ENCODE measurements at places on chromosomes 13 and 19.
A peak's percentile ranks its signal among the peaks of the same experiment; 100 is the strongest.

GRCh38 chr13:22198001-22198400 lies 527.1 kb downstream of the FGF9 start:
- DNase-seq: no peak

- no peak for DNase-seq
Measured at GRCh38 chr13:64819081-64819480, 2411.1 kb downstream of the PCDH9 start.

- no peak for DNase-seq
Measured at GRCh38 chr19:2276429-2276986, 5.5 kb downstream of the PEAK3 start.

DNA sequence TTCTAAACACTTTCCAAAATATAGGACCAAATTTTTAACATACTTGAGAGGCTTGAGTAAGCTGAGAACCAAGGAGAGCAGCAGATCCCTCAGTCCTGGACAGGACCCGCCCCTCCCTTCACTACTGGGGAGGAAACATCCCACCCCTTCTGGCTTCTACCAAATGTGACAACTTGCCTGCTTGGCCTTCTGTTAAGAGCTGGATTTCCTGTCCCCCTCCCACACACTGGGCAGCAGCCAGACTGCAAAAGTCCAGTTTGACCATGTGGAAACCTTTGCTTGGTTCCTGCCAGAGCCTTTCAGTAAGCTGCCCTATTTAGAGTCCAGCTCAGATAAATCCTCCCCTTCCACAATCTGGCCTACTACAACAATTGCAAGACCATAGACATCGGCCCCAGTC lies 84.3 kb downstream of the FGF14 start:
- DNase-seq: no peak

DNA sequence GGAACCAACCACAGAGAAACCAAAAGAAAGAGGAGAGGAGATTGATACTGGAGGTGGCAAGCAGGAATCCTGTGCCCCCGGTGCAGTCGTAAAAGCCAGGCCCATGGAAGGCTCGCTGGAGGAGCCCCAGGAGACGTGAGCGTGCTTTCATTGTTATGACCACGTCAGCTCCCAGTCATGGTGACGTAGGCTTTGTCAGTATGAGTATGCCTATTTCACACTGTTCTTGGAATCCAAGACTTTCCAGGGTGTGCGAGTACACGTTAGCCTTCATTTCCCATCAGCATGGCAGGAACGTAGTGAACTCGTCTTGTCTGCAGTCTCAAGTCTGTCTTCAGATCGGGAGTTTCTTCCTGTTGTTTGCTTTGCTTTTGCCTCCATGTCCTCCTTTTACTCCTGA lies 15.4 kb upstream of the CHAMP1 start:
- DNase-seq: no peak

- no peak for DNase-seq
Measured at GRCh38 chr13:34523406-34523805, 418.7 kb upstream of the NBEA start.

DNA sequence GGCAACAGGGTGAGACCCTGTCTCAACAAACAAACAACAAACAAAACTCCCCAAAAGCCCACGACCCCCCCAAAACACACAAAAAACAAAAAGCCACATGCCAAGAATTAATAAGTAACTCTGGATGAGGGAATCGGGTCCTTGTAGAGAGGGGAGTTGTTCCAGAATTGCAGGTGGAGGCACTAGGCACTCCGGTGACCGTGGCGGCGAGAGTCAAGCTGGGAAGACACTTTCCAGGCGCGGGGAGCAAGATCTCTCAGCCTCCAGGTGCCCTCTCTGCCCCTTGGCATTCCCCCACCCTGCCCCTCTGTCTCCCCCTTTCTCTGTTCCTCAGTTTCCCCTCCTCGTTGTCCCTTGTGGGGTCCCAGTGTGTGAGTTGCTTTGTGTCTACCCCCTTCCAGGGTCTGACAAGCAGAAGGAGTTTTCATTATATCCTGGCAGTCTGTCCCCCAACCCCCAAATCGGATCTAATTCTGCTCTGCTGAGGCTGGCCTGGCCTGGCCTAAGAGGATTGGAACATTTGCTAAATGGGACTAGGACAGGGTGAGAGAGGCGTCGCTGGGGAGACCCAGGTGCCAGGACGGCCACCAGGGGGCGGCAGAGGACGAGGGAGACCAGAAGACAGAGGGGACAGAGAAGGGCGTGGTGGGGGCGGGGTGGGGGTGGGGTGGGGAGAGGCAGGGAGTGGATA lies 8.3 kb upstream of the CRX start:
- DNase-seq: peak; percentile 89

DNA sequence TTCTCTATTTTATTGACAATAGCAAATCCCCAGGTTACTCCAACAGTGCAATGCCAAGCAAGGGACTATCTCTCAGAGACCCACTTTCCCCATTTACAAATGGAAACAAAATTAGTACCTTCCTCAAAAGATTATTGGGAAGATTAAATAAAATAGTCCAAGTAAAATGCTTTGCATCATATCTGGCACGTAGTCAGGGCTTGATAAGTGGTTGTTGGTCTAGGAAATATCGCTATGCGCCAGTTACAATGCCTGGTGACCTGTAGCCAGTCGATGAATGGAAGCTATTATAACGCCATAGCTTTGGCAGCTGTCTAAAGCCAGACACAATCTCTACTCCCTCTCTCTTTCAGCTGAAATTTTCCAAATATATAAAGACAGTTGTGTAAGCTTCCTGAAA lies 220.3 kb downstream of the RAP2A start:
- no peak for DNase-seq

DNA sequence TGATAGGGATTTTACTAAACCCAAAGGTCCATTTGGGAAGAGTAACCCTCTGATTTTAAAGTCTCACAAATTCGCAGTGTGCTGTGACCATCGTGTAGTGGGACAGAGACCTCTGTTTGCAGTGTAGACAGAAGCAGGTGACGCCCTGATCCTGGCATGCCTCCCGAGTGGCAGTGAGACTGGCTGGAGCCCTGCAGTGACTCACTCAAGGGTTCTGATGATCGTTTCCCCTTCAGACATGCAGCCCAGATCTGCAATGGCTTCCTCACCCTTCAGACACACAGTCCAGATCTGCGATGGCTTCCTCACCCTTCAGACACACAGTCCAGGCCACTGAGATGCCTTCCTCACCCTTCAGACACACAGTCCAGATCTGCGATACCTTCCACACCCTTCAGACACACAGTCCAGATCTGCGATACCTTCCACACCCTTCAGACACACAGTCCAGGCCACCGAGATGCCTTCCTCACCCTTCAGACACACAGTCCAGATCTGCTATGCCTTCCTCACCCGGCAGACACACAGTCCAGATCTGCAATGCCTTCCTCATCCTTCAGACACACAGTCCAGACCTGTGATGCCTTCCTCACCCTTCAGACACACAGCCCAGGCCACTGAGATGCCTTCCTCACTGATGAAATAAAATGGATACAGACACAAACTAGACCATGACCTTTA lies 125.2 kb downstream of the ATP11A start:
- DNase-seq: no peak

DNA sequence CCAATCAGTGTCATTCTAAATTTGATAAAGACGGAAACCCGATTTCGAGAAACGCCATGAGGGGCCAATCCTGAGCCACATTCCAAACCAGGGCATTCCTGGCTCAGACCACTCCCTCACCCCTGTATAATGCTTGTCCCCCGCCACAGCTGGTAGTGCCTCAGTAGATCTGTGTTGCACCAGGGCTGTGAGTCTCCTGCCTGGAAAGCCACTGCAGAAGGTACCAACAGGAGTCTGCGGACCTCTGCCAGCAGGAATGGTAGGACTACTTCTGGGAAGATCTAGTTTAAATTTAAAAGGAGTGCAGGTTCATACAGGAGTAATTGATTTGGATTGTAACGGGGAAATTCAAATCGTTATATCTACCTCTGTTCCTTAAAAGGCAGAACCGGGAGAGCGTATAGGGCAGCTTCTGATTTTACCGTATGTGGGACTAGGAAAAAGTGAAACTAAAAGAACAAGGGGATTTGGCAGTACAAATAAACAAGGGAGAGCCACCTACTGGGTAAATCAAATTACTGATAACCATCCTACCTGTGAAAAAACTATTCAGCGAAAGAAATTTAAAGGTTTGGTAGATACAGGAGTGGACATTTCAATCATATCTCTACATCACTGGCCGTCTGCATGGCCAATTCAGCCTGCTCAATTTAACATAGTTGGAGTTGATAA lies 20.8 kb upstream of the ZNF266 start:
- DNase-seq: no peak

GRCh38 chr19:43534816-43535761 lies 2.1 kb downstream of the ZNF575 start:
- peak; percentile 79 for DNase-seq

- no peak for DNase-seq
Measured at GRCh38 chr13:105897575-105897974, 637.9 kb downstream of the EFNB2 start.

DNA sequence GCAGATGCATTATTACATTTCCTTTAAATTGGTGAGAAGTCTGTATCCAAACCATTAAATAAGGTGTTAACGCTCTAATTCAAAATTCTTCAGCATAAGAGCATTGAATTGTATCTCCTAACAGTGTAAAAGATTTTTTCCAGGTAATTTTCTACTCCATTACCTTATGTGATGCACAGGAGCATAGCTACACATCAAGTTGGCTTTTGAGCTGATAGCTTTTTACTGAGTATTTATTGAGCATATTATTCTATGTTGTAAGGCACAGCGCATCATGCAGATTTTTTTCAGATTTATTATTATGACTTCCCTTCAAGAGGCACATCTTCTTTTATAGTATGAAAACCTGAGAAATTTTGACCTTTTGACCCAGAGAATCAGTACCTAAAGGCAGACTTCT lies 270.7 kb upstream of the MIR17HG start:
- no peak for DNase-seq

GRCh38 chr19:41175801-41176777 lies 16.9 kb upstream of the CYP2S1 start:
- DNase-seq: peak; percentile 31

GRCh38 chr19:53130506-53130905 lies 2.2 kb downstream of the ZNF415 start:
- no peak for DNase-seq

GRCh38 chr19:41225238-41226052 lies 6.4 kb downstream of the AXL start:
- DNase-seq: no peak

- DNase-seq: no peak
Measured at GRCh38 chr19:23698711-23699520, 11.9 kb upstream of the ZNF675 start.

DNA sequence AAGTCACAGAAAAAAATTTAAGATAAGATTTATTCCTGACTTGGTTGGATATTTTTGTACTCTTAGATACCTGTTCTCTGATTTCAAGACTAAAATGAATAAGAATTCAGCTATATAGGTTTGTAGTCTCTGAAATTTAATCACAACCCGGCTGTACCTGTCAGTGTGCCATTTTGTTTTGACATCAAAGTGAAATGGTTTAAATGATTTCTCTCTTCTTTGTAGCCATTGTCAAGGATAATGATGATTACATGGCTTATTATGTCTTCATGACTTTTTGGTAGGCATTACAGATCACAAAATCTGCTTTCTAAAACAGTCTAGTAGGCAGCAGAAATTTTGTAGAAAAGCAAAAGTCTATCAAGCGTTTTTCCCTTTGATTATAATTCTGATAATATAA lies 72.5 kb downstream of the PCDH17 start:
- no peak for DNase-seq

- DNase-seq: no peak
Measured at GRCh38 chr13:71461892-71462291, 405.1 kb downstream of the DACH1 start.

DNA sequence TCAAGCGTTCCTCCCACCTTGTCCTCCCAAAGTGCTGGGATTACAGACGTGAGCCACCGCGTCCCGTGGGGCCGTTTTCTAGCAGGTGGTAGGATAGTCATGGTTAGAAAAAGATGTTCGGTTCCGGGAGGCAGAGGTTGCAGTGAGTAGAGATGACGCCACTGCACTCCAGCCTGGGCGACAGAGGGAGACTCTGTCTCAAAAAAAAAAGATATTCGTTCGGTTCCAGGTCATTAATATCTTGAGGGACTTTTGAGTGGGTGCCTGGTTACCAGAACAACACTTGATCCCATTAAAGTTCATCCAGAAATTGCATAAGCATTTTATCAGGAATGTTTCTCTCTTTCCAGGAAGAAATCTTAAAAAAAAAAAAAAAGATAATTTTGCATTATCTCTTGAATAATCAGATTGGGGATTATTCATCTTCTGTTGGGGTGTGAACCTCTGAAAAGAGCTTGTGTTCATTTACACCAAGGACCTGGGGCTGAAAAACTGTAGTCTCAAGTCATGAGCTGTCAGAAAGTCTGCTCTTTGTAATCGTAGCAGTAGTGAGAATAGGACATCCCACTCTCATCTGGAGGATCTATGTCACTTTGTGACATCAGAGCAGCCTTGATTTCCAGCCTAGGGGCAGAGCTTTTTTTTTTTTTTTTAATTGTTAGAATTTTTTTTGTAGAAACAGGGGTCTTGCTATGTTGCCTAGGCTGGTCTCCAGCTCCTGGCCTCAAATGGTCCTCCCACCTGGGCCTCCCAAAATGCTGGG lies 1.0 kb upstream of the ETHE1 start:
- no peak for DNase-seq

GRCh38 chr19:42274065-42274682 lies 5.1 kb downstream of the CIC start:
- no peak for DNase-seq

DNA sequence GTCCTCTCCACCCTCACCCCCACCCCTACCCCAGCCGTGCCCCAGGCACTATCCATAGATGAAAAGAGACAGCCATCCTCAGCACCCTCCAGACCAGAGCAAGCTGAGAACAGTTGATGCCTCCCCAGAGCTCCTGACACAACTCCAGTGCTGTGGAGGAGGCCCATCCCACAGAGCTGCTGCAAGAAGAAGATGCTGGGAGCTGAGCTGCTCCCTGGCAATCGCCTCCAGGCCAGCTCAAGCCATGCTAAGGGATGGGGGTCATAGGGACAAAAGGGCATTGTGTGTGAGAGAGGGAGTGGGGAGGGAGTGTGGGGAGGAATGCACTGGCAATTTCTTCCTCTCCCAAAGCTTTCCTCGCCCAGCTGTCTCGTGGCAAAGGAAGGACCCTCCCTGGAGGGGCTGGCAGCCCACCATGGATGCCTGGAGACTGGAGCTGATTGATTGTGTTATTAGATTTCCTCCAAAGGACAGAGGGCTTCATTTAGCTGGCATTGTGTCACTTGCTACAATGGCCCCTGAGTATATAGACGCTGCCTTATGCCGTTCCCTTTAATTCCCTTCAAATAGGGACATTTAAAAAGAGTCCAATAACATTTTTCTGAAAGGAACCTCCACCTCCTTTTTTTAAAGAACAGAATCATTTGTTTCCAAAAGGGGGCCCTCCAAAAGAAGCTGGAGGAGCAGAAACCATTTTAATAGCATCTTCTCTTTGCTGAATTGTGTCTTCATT lies 476.4 kb downstream of the FOXO1 start:
- no peak for DNase-seq

- DNase-seq: no peak
Measured at GRCh38 chr19:15869109-15869555, 28.7 kb downstream of the CYP4F2 start.

GRCh38 chr13:44433863-44434765 lies 60.5 kb downstream of the SERP2 start:
- DNase-seq: no peak

Data from endothelial cell (in vitro differentiated cells).